Body of pancreas (tissue), 4 donors: ENCODE measurements at places on chromosomes 2 and 18.

GRCh38 chr2:227860221-227860641 is 11.2 kb upstream of the DAW1 start:
- no peak for DNase-seq

DNA sequence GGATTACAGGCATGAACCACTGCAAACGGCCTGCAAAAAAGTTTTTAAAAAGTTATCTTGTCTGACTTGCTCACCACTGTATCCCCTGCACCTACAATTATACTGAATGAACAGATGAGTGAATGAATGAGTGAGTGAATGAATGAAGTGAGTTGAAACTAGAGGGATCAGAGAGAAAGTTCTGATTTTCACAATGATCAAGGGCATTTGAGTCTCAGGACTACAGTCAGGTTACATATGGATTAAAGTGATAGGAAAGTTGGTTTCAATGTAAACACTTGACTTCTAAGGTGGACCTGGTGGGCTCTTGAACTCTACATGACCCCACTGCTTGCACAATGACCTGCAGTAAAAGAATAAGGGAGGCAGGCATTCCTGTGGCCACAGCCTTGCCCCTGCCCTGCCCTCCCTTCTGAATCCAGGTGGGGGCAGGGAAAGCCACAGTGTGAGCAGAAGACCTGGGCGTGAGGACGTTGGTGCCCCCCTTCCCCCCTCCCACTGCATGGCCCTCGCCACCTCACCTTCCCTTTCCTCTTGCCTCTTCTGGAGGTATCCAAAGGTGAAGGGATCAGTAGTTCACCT is 10.7 kb downstream of the C2orf80 start:
- no peak for DNase-seq

DNA sequence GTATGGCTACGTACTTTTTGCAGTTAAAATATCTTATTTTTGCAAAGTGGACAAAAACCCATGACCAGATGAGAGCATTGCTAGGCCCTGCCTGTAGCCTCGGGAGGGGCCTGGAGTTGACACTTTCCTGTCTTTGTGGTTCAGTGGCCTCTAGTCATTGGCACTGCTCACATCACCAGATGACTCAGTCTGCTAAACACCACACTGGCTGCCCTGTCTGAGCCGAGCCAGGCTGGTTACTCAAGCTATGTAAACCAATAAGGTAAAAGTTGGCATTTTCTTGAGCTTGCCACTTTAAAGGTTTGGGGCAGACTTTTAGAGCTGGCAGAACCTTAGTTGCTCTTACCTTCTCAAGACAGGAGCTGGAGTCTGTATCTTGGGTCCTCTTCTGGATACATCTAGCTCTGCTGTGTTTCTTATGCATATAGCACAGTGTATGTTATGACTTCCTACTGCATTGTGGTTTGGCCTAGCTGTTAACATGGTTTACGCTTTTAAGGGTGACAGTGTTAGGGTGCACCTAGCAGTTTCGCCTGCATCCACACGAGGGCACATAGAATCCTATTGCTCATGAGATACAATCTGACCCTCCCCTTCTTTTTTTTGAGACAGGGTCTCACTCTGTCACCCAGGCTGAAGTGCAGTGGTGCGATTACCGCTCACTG is 76.4 kb downstream of the AP1S3 start:
- DNase-seq, result peak; percentile 56

- no peak for DNase-seq
Observed at GRCh38 chr2:197304556-197305011, 6.0 kb downstream of the ANKRD44 start.

DNA sequence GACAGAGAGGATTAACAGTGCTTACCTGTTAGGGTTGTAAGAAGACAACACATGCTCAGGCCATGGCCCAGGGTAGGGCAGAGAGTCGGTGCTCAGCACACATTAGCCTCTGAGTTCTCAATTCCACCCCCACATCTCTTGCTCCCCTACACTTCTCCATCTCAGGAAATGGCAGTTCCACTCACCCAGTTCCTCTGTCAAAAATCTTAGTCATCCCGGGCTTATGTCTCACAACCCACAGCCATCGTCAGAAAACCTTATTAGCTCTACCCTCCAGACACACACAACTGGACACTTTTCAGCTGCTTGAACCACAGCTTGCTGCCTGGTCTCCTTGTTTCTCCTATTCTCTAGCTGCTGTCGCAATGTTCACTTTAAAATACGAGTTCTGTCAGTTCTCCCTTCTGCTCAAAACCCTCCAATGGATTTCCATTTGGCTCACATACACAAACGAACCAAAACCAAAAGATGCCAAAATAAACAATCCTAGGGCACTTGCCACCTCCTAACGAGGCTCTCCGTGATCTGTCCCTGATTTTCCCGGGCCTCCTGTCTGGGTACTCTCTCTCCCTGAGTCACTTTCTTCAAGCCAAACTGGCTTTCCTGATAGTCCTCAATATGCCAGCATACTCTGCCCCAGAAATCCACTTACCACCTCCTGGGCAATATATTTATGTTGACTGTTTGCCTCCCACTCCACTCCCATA is 89.7 kb downstream of the KCTD1 start:
- no peak for DNase-seq

DNA sequence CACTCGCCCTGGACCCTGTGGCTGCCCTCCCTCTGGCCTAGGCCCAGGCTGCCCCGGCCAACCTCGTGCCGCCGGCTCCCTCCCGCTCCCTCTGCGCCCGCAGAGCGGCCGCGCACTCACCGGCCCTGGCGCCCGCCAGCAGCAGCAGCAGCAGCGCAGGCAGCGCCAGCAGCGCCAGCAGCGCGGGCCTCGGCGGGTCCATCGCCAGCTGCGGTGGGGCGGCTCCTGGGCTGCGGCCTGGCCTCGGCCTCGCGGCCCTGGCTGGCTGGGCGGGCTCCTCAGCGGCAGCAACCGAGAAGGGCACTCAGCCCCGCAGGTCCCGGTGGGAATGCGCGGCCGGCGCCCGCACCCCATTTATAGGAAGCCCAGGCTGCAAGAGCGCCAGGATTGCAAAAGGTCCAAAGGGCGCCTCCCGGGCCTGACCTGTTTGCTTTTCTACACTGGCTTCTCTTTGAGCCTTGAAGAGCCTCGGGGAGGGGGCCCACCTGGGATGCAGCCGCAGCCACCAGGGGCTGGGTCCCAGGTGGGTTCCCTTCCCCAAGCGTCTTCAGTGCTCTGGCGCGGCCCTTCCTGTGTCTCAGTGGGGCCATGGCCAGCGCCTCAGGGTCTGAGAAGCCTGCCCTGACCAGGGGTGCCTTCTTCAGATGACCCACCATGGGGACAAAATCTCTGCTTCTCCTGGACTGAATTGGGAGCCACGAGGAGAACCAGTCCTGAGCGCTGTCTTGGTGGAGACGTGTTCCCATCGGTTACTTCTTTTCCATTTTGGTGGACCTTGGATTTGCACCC is at the start of gene APOB:
TSS of gene APOB (minus strand) at position 330 of the 789 bp plus-strand sequence. CDS start at position 202, 128 bp downstream.
- DNase-seq, result no peak

DNA sequence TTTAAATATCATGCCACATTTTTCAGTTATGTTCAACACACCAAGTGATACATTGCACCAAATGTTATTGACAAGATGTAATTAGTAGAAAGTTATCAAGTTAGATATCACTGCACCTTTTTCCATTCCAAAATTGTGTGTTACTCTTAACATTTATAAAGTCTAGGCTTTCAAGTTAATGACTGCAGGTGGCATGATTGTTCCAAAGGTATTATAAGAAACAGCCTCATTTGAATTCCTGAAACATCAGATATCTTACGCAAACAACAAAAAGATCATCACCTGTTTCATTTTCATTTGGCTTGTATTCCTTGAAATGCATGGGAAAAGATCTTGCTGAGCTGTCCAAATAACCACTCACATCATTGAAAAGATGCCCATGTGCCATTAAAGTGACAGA is 1528.2 kb upstream of the ZEB2 start:
- DNase-seq, result no peak

GRCh38 chr18:5425721-5426120 is 118.1 kb downstream of the EPB41L3 start:
- DNase-seq, result no peak

DNA sequence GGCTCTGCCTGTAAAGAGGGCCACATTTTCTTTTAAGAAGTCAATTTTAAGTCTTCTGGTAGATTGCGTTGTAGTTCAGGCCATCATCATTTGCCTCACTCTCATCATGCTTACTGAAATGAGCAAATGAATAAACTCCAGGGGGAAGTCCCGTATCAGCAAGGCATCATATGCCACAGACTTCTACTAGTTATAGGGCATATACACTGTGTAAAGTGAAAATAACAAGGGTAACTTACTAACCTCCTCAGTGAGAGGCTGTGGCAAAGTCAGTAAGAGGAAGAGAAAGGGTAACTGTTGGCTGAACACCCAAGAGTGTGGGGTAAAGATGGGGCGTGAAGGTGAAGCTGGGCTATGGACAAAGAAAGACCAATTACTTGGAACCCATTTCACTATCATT is 456.2 kb downstream of the SPAG16 start:
- no peak for DNase-seq

DNA sequence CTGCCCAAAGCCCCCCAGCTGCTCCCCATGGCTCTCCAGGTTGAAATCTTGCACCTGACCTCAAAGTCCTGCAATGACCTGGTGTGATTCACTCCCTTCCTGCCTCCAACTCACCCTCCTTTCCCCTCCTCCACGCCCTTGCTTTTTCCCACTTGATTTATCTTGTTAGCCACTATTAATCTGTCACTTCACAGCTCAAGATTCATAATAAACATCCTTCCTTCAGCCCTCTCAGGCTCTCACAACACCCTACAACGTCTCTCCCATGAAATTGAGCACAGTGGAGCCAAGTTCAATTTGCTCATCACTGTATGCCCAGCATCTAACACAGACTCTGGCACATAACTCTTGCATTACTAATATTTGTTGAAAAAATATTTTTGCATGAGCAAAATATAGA is 85.6 kb upstream of the SLC35G4 start:
- DNase-seq, result no peak

DNA sequence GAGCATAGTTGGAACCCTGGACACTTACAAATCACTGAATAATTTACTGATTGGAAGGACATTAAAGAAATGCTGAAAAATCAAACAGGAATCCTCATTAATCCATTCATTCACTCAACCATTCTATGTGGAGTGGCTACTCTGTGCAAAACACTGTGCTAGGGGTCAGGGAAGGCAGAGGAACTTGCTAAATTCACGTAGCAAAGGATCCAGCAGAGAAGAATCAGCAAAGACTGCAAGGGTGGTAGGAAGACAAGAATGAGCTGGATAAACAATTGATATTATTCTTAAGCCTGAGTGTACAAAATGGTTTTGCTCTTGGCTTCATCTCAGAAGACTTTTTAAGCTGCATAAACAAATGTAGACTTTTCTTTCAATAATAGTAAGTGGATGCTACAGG is 164.3 kb upstream of the CAVIN2 start:
- DNase-seq, result no peak

- no peak for DNase-seq
Observed at GRCh38 chr2:224416656-224417360, 14.9 kb upstream of the FAM124B start.

GRCh38 chr2:172735582-172736423 is at the start of gene RAPGEF4:
Gene RAPGEF4, plus strand, starts transcription at chr2:172735845. Its CDS starts 139 bp downstream, at chr2:172735984.
- DNase-seq, result peak; percentile 28
